ENCODE measurements at places on chromosomes 5 and 9.

- H3K4me1 ChIP-seq = peaks cover 19% of the 10 kb centered on the region
- H3K27ac ChIP-seq = peak overlapping the region; percentile 62
- no peaks in the 10 kb centered on the region for H3K36me3 ChIP-seq
- DNase-seq = no peak
- no peak overlapping the region for H3K4me3 ChIP-seq
Observed at GRCh38 chr9:94657021-94657725, 17.9 kb upstream of the FBP1 start.

GRCh38 chr5:3024126-3024525, 272.6 kb upstream of the IRX2 start:
- no peaks in the 10 kb centered on the region for H3K27me3 ChIP-seq
- no peak overlapping the region for H3K4me3 ChIP-seq
- H3K4me1 ChIP-seq = no peaks in the 10 kb centered on the region

DNA sequence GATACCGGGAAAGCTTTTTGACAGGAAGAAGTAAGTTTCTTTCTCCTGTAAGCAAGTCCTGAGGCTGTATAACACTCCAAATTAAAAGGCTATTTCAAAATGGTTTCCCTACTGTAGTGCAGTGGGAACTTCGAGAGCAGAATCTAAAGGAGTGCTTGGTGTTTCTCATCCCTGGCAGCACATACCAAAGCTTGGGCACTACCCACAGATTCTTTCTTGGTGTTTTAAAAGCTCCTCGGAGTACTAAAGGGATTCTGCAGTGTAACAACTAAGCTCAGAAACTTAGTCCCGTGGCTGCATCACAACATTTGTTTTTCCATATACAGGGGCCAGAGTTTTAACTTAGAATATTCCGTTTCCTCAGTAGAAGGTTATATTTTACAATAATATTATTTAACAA, 5.6 kb upstream of the APC start:
- H3K4me1 ChIP-seq = peaks cover 16% of the 10 kb centered on the region
- H3K27me3 ChIP-seq = no peaks in the 10 kb centered on the region
- H3K4me3 ChIP-seq = no peak overlapping the region
- no peaks in the 10 kb centered on the region for H3K36me3 ChIP-seq
- H3K27ac ChIP-seq = no peak overlapping the region

DNA sequence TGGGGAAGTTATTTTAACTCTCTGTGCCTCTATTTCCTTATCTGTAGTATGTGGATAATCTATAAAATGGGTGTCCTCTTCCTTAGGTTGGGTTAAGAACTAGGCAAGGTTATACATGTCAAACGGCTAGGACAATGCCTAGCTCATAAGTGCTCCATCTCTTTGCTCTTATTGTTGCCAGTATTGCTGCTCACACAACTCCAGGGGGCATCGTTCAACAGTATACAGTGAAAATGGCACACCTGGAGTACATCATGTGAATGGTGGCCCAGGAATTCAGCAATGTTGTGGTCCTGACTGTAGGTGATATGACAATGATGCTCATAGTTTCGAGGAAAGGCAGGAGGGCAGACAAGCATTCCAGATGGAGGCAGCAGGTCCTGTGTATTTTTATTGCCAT, 30.1 kb downstream of the SLIT3 start:
- H3K4me1 ChIP-seq = no peaks in the 10 kb centered on the region
- peaks cover 4% of the 10 kb centered on the region for H3K27me3 ChIP-seq
- DNase-seq = no peak
- H3K27ac ChIP-seq = no peak overlapping the region

DNA sequence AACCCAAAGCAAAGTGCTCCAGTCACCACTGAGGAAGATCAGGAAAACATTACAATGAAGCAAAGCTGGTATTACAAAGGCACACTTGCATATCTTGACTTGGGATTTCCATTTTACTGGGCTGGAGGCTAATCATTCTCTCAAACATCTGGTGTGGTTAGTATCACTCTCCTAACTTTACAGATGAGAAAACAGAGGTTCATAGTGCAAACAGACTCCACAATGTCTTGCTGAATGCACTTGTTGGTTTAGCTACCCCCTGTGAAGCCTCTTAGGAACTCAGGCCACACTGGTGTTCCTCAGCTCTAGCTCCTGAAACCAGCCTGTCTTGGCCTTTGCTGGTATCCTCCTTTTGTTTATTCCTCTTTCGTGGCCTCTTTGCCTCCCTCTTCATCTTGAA, 29.5 kb upstream of the SMAD5 start:
- H3K27ac ChIP-seq = no peak overlapping the region
- DNase-seq = no peak
- no peak overlapping the region for H3K4me3 ChIP-seq
- peaks cover 5% of the 10 kb centered on the region for H3K27me3 ChIP-seq
- H3K36me3 ChIP-seq = no peaks in the 10 kb centered on the region

GRCh38 chr9:80954521-80954920, 734.8 kb downstream of the TLE1 start:
- H3K27me3 ChIP-seq = no peaks in the 10 kb centered on the region
- H3K36me3 ChIP-seq = no peaks in the 10 kb centered on the region
- H3K27ac ChIP-seq = no peak overlapping the region
- H3K4me1 ChIP-seq = no peaks in the 10 kb centered on the region

DNA sequence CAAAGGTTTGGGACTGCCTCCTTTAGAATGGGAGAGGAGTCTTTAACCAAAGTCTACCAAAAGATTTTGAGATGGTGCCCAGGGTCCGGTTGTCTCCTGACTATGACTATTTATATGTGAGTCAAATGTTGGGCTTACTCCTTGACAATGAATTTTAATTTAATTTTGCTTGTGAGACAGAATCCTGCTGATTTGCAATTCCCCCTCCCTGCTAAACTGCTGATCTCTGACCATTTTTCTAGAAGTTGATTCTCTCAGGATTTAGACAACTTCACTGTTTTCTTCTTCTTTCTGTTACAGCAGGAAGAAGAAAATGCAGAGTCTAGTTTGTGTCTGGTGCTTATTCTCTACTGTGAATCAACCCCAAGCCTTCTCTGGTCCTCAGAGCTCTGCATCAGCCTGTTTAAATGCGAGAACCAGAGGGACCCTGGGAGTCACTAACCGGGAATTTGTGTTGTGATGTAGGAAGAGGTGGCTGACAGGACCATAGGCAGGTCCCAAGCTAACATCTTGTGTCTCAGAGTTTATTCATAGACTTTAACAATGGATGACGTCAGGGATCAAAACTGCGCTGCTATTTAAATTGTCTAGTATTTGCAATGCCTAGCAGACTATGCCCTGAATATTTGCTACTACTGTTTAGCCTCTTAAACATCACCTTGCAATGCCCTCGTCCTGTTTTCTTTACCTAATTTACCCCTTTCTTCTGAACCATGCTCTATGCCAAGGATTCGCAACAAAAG, 124.0 kb upstream of the TAF11L2 start:
- H3K4me3 ChIP-seq = no peak overlapping the region
- no peaks in the 10 kb centered on the region for H3K4me1 ChIP-seq
- no peaks in the 10 kb centered on the region for H3K36me3 ChIP-seq
- no peaks in the 10 kb centered on the region for H3K27me3 ChIP-seq
- H3K27ac ChIP-seq = no peak overlapping the region

GRCh38 chr9:79489261-79490000, 82.3 kb upstream of the TLE4 start:
- H3K36me3 ChIP-seq = no peaks in the 10 kb centered on the region
- H3K4me1 ChIP-seq = no peaks in the 10 kb centered on the region
- H3K27ac ChIP-seq = no peak overlapping the region
- H3K4me3 ChIP-seq = no peak overlapping the region
- no peak for DNase-seq

DNA sequence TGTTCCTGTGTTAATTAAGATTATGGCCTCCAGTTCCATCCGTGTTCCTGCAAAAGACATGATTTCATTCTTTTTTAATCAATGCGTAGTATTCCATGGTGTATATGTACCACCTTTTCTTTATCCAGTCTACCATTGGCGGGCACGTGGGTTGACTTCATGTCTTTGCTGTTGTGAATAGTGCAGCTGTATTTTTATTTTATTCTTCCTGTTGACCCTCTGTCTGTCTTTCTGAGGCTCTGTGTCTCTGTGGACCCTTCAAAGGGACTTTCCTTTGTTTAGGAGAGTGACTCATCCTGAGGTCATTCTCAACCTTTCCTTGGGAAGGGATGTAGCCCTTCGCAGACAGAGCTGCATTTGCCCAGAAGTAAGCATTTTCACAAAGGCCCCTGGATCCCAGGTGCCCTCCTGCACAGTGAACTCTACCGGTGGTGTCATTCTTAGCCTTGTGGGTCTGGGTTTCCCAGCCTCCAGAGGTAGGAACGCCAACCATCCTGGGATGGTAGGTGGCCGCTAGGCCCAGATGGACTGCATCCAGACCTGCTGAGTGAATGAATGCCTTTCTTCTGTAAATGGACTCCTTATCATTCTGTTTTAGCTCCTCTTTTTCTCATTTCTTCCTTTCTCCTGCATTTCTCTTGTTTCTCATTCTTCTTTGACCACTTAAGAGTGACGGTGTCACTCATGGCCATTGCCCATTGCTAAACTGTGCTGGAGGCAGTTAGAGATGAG, 22.4 kb downstream of the TRIO start:
- H3K27me3 ChIP-seq = peaks cover 1% of the 10 kb centered on the region
- peaks cover 39% of the 10 kb centered on the region for H3K4me1 ChIP-seq
- H3K36me3 ChIP-seq = peaks cover 11% of the 10 kb centered on the region
- H3K4me3 ChIP-seq = no peak overlapping the region
- H3K27ac ChIP-seq = no peak overlapping the region

GRCh38 chr9:84310883-84311282, 29.7 kb downstream of the SLC28A3 start:
- peak overlapping the region; percentile 24 for H3K27ac ChIP-seq
- no peaks in the 10 kb centered on the region for H3K36me3 ChIP-seq
- DNase-seq = peak; percentile 25
- peaks cover 22% of the 10 kb centered on the region for H3K4me1 ChIP-seq
- H3K4me3 ChIP-seq = no peak overlapping the region
- H3K27me3 ChIP-seq = no peaks in the 10 kb centered on the region

- no peak overlapping the region for H3K4me3 ChIP-seq
- H3K27me3 ChIP-seq = no peaks in the 10 kb centered on the region
- peaks cover 48% of the 10 kb centered on the region for H3K4me1 ChIP-seq
- H3K36me3 ChIP-seq = no peaks in the 10 kb centered on the region
- DNase-seq = no peak
Observed at GRCh38 chr5:107538331-107538730, 132.4 kb downstream of the EFNA5 start.

DNA sequence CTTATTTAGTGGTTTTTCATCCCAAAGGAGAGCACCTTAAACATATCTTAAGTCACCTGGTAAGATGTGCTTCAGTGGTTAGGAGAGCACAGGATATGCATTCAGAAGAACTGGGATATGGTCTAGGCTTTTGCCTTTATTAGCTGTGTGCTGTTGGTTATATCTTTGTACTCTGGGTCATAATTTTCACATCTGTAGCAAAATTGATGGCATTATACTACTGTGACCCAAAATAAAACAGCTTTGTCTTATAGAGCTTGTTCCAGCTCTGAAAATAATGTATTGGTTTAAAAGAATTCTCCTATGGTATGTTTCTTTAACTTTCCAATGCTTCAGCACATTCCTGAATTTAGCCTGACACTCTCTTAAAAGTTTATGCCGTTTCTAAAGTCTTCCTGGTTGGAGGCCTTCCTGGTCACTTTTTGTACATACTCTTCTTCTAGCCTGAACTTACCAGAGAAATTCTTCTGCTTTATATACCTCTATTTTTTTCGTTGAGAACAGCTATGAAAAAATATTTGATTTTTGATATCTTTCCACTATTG, 337.1 kb upstream of the MPDZ start:
- no peak for DNase-seq
- H3K4me1 ChIP-seq = no peaks in the 10 kb centered on the region
- H3K4me3 ChIP-seq = no peak overlapping the region
- H3K27ac ChIP-seq = no peak overlapping the region

GRCh38 chr9:84169240-84169639, 171.3 kb downstream of the SLC28A3 start:
- no peak overlapping the region for H3K4me3 ChIP-seq
- DNase-seq = no peak
- H3K4me1 ChIP-seq = no peaks in the 10 kb centered on the region
- H3K27ac ChIP-seq = no peak overlapping the region

GRCh38 chr5:35863159-35863558, 6.5 kb downstream of the IL7R start:
- peaks cover 31% of the 10 kb centered on the region for H3K36me3 ChIP-seq
- peaks cover 4% of the 10 kb centered on the region for H3K4me1 ChIP-seq
- no peaks in the 10 kb centered on the region for H3K27me3 ChIP-seq
- H3K4me3 ChIP-seq = peak overlapping the region; percentile 1
- no peak for DNase-seq
- no peak overlapping the region for H3K27ac ChIP-seq

DNA sequence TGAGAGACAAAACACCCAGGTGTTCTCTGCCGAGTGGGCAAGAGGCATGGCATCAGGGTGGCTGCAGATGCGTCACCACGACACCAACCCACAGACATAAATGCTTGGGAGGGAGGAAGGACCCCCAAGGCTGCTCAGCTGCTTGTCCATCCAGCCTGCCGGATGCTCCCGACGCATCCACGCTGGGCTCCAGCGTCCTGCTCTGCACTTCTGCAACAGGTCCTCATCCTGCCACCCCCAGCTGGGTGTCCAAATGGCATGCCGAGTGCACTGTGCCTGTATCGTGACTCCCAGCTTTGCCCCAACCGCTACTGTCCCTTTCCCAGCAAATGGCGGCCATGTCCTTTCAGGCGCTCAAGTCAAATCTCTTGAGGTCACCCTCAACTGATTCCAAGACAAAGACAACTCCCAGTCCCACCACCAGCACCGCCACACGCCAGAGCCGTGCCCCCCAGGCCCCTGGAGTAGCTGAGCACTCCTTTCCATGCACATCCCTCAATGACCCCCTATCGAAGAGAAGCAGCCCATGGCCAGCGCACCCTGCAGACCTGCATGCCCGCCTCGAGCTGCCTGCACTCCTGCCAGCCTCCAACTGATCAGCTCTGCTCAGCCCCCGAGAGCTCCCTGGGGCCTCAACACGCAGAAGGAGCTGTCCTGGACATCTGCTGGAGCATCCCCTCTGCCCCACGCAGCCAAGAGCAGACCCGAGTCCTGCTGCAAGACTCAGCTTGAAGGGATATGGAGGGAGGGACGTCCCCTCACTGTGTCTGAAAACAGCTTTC, 116.7 kb downstream of the ROR2 start:
- H3K4me1 ChIP-seq = no peaks in the 10 kb centered on the region
- DNase-seq = no peak
- H3K27me3 ChIP-seq = peaks cover 17% of the 10 kb centered on the region
- H3K36me3 ChIP-seq = no peaks in the 10 kb centered on the region
- H3K4me3 ChIP-seq = no peak overlapping the region

- no peaks in the 10 kb centered on the region for H3K36me3 ChIP-seq
- H3K27me3 ChIP-seq = peaks cover 4% of the 10 kb centered on the region
- H3K4me3 ChIP-seq = no peak overlapping the region
- no peaks in the 10 kb centered on the region for H3K4me1 ChIP-seq
- no peak overlapping the region for H3K27ac ChIP-seq
Observed at GRCh38 chr5:171771856-171772255, 13.8 kb upstream of the SMIM23 start.

Data from immature natural killer cell (primary cell).